ENCODE measurements at places on chromosomes 13 and 19. TPM values are rescaled to one million over a fixed set of nuclear protein-coding genes. Genes with fewer than 3 reads are reported as not detected.
A peak's percentile ranks its signal among the peaks of the same experiment; 100 is the strongest.

KIR2DL4 gene
- not detected for total RNA-seq

ZNF99 gene
- not detected for total RNA-seq

ZNF701 gene
- total RNA-seq, result 6.3 TPM

SIGLECL1 gene
- total RNA-seq, result not detected

DNA sequence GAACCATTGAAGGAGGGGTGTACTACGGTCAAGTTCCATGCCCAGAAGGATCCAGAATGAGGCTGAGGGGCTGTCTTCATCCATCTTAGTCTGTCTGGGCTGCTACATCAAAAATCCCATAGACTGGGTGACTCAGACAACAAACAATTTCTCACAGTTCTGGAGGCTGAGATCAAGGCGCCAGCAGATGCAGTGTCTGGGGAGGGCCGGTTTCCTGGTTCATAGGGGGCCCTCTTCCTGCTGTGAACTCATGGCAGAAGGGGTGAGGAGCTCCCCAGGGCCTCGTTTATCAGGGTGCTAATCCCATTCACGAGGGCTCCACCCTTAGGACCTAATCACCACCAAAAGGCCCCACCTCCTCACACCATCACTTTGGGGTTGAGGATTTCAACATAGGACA is 14.7 kb upstream of the KCTD15 start:
- DNase-seq, result no peak

GRCh38 chr19:41941410-41942202 is 13.4 kb upstream of the ERFL start:
- DNase-seq, result no peak

- no peak for DNase-seq
Measured at GRCh38 chr19:36528921-36529518, 949 bp upstream of the ZNF260 start.

GRCh38 chr13:109817591-109818535 is 31.5 kb upstream of the IRS2 start:
- no peak for DNase-seq

DNA sequence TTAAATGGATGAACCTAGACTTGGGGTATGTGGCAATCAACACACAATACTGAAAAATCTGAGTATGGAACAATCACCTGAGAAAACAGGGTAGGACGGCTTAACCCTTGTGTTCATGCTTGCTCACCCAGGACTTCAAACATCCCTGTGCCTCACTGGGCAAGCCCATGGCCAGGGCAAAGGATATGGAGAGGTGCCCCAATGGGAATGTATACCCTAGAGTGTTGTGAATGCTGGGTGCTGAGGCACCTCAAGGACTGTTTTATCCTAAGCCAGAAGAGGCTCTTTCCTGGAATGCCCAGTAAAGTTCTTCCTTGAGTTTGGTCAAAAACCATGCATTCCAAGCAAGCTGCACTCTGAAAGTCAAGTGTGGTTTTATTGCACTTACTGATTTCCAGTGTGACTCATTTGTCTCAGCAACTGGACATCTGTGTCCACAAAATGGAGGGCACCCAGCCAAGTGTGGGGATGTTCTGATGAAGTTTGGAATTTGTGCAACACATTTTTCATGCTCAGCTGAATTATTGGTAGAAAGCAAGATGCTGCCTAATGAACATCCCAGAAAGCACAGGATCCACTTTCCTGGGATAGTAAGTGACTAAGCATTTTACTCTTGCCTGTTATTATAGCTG is 531.3 kb downstream of the RFC3 start:
- peak; percentile 94 for DNase-seq

- DNase-seq, result no peak
Measured at GRCh38 chr19:16118489-16119033, 6.9 kb downstream of the RAB8A start.

GRCh38 chr13:50006426-50007135 is 8.7 kb upstream of the KCNRG start:
- no peak for DNase-seq

DNA sequence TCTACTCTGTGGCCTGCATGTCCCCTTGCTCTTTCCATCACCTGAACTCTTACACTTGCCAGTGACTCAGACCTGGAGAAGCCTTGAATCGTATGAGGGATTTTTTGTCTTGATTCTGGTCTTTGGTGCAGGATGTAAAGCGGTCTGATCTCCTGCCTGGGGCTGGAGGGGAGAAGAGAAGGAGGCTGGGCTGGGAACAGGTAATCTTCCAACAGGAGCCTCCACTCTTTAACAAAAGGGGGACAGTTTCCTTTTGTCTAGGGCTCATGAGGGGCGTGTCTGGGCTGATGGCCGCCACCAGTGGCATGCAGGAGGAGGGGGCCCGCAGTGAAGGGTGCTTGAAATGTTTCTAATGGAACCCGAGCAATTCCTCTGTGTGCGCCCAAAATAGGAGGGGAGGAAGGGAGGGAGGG is 24.7 kb downstream of the NFIX start:
- DNase-seq, result no peak

- DNase-seq, result no peak
Measured at GRCh38 chr19:34962687-34963572, 1.1 kb downstream of the ZNF792 start.

GRCh38 chr13:20702915-20703779 is at the start of gene IL17D:
TSS of gene IL17D (plus strand) at chr13:20703699. CDS start at chr13:20704002, 303 bp downstream.
- DNase-seq, result no peak

- no peak for DNase-seq
Measured at GRCh38 chr19:2035590-2035991, 15.5 kb downstream of the MKNK2 start.

GRCh38 chr19:18450021-18450930 is 12.3 kb upstream of the ISYNA1 start:
- DNase-seq, result no peak

DNA sequence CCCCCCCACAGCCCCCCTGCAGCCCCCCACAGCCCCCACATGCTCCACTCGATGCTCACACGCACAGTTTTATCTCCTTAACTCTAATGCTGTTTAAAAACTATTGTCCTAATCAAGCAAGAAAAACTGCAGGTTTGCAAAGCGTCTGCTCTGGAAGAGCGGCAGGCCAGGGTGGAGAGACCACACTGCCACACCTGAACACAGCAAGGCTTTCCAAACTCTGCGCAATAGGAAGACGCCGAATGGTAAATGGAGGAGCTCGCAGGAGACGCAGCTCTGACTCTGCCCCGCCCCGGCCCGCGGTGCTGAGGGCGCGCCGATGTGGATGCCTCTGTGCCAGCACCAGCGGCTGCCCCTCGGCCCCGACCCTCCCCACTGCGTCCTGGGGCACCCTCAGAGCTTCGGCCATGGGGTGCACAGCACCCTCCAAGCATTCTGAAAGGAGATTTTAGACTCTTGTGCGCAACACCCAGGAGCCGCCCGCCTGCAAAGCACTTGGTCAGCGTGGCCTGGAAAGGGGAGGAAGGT is 32.4 kb downstream of the RASA3 start:
- DNase-seq, result no peak

Measured in A172 (cell line).